ENCODE measurements at places on chromosomes 3 and 15.

GRCh38 chr3:51961602-51962569 lies 5.4 kb downstream of the PCBP4 start:
- peak; percentile 63 for DNase-seq

- no peak for DNase-seq
Observed at GRCh38 chr3:189673535-189673934, 42.3 kb downstream of the TP63 start.

GRCh38 chr3:194328942-194329582 lies 22.1 kb downstream of the CPN2 start:
- DNase-seq, result no peak

GRCh38 chr3:195137638-195138588 lies 133.0 kb downstream of the XXYLT1 start:
- no peak for DNase-seq

DNA sequence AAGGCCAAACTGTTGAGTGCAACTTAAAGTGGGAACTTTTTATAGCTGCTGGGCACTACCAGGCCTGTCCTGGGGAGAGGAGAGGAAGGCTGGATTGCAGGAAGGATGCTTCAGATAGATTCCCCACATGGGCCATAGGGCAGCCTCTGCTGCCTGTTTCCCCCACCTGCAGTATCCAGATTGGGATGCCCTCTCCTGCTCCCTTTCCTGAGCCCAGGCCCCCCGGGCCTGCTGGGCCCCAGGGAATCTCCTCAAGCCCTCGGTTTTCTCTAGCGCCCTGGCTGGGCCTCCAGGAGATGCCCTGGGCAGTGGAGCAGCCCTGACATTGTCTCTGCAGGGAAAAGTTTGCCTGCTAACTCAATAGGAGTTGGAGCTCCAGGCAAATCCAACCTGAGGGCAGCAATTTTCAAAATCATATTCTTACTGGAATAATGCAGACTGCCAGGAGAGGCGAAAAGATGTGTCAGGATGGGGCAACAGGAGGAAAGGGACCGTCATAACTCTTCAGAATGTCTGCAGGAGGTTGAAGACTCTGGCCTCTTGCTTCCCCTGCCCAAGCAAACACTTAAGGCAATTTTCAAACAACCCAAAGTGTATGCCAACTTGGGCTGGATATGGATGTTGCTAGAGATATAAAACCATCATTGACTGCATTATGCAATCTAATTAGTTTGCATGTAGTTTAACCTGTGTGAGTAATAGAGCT lies 4.4 kb downstream of the NR2F2 start:
- no peak for DNase-seq

GRCh38 chr3:24428481-24428880 lies 66.2 kb downstream of the THRB start:
- DNase-seq, result no peak

DNA sequence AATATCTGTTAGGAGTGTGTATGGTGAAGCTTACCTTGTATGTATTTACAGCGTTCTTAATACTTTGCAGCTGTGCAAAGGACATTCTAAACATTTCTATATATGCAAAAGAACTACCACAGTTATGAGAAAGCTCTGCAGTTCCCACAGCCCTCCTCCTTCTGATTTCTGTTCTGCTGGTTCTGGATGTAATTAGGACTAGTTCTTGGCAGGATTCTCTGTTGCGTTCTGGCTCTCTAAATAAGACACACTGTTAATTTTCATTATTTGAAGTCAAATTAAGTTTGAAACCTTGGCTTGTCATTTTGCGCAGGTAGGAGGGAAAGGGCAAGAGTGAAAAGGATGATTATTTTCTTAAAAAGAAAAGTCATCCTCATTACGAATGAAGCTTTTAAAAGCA lies 76.4 kb downstream of the FNDC3B start:
- no peak for DNase-seq

- no peak for DNase-seq
Observed at GRCh38 chr15:38238311-38238710, 14.3 kb upstream of the SPRED1 start.

DNA sequence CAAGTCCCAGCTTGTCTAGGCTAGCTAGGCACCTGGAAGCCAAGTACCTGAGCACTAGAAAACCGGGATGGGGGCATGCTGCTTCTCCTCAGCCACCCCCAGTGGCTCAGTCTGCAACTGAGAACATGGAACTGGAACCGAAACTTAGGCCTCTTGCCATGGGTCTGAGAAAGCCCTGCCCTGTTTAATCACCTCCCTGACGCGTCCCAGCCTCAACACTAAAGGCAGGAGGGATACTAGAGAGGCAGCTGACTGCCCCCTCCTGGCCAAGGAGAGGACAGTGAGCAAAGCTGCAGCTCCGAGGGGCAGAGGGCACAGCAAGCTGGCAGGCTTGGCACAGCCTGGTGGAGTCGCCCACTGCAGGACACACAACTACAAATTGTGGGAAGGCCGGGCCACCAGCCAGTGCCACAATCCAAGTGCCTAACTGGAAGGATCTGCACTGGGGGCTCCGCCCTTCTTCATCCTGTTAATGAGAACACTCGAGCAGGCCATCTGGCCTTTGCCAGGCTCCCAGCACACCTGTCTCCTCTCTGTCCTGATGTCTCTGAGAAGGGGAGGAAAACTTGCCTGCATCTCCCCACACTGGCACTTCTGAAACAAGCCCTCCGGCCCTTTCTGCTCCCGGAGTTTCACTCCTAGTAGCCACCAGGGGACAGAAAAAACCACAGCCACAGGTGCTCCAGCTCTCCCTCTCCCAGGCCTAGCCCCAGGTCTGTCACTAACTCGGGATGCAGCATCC lies 53.7 kb downstream of the BDH1 start:
- no peak for DNase-seq

DNA sequence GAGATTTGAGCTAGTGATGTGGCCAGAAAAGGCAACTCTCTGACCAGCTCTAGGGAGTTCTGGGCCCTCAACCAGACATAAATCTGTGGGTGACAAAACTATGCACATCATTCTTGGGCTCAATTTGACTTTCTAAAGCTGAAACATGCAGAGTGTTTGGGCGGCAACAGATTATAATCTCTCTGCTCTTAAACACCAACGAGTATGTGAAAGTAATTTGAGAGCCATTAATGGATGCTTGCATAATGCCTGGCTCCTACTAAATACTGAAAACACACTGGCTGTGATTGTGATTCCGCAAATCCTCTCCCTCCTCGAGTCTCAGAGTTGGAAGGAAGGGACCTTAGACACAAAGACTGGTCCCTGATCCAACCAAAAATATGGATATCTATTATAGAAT lies 186.7 kb downstream of the UACA start:
- no peak for DNase-seq

DNA sequence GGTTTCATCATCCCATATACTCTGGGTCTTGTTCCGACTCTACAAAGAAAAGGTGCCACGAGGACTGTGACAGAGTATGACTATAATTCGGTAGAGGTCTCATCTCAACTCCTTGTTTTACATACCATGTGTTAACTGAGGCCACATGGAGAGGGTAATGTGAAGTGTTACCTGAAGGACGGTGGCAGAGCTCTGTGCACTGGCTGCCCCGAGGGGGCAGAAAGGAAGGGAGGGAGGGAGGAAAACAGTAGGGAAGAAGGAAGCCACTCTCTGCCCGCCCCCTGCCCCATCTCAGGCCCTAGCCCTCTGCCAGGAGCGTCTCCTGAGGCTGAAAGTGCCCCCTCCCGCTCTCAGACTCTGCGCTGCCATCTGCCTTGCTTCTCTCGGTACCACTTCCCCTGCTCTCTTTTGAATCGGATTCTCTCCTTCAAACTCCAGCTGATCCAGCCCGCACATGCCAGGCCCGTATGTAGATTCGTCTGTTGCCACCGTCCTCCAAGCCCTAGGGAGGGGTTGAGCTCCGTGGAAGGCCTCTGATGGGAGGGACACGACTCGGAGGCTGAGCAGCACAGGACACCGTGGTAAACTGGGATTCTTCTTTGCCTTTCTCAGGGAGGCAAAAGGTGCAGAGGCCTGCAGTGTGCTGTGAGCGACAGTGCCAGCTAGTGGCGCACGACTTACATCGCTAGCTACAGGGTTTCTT lies 70.5 kb upstream of the ATP10A start:
- peak; percentile 69 for DNase-seq

- DNase-seq, result no peak
Observed at GRCh38 chr3:72182206-72182605, 397.3 kb upstream of the PROK2 start.

DNA sequence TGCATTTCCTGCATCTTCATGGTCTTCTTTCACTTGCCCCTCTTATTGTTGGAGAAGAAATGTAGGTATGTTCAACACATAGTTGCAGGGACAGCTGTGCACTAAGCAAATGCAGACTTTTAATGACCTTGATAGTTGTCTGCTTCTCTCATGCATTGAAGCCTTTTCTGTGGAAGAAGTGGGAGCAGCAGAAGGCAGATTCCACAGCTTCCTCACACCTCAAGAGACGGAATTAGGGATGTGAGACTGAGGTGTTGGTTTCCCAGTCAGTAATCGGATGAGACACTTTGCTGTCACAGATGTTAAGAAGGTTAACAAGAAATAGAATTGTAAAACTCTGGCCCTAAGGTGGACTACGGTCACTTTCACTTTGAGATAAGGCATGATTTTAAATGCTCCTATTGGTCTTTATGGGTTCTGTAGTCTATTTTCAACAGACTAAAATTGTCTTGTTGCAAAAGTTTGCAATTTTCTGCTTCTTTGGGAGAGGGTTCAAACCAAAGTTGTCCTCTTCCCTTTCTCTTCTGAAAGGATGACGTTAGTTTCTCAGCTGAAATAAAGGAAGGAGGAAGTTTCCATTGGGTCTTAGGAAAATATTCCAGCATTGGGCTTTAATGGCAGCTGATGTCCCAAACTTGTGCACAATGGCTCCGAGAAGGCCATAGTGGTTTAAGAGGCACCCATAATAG lies 117.4 kb downstream of the LPP start:
- DNase-seq, result no peak

- peak; percentile 34 for DNase-seq
Observed at GRCh38 chr3:23806534-23807423, 1.0 kb downstream of the UBE2E1 start.

DNA sequence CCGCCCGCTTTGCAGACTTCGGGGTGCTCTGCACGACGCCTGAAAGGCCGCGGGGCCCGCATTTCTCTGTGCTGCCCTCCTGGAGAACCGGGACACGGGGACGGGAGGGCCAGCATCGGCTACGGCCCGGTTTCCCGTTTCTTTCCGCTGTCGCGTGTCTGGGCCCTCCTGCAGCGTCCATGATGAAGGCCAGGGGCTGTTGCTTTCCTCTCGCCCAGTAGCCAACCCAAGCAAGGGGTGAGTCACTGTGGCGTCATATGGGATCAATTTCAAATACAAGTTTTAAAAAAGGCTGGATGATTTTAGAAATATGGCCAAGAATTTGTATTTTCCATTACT lies 435 bp downstream of the SLC35G2 start:
- peak; percentile 27 for DNase-seq

- no peak for DNase-seq
Observed at GRCh38 chr3:134092208-134092701, 62.5 kb upstream of the SLCO2A1 start.

- peak; percentile 31 for DNase-seq
Observed at GRCh38 chr3:123523023-123523412, 61.8 kb downstream of the HACD2 start.

DNA sequence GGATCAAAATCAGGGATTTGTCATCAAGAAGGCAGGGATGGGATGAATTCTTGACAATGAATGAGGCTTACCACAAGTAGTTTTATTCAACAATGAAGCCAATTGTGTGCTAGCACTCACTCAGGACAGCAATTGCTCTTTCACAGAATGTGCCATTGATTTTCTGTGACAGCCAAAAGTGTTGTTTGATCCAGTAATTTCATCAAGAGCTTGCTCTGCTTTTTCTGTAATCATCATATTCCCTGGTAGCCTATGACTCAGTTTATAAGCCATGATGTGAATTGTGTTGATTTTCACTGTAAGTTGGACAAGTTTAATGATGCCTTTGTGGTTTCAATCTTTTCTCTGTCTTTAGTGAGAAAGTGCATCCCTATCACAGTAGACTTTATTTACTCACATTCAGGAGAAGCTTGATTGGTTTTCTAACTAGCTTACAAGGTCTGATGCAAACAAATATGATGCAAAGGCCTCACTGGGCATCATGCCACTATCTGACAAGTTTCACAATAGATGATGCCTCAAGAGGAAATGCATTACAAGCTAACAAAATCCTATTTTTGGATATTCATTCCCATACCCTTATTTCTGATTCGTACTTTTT lies 13.6 kb upstream of the CSRNP1 start:
- DNase-seq, result no peak

GRCh38 chr3:106850437-106850836 lies 526.8 kb upstream of the CCDC54 start:
- no peak for DNase-seq

DNA sequence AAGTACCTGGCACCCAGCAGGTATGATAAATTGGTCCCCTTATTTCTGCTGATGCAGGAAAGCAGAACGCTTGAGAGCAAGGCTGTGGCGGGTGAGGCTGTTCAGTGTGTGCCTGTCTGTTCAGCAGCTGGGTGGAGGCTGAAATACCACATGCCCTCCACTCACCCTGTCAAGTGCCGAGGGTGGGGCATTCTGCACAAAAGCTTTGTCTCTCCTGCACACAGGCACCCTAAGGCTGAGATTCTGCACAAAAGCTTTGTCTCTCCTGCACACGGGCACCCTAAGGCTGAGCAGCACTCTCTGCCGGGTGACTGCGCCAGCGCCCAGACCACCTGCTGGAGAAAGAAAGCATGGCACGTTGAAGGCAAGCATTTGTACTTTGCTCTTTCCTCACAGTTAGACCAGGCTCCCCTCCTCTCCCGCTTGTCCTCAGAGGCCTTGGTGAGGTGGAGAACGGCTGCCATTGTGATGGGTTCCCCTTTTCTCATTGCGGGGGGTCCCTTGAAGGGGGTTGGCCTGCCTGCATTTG lies 97.5 kb downstream of the BDH1 start:
- no peak for DNase-seq

DNA sequence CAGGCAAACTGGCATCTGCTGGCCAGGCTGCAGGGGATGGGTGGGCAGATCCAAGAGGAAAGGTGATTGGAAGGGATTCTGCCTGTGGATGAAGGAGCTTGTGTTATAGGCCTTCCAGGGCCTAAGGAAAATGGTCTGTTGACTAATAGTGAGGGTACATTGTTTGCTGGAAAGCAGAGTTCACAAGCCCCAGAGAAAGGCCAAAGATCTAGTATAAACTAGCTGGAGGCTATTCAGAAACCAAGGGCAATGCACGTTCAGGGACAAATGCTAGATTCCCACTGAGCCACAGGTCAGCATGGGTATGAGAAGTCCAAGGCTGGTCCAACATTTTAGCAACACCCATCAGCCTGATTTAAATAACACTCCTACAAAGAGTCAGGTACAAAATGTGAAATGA lies 74.7 kb downstream of the FBN1 start:
- DNase-seq, result no peak

GRCh38 chr3:58005669-58006068 lies 2.6 kb upstream of the FLNB start:
- DNase-seq, result no peak

- DNase-seq, result no peak
Observed at GRCh38 chr3:192851821-192852372, 65.8 kb downstream of the MB21D2 start.

DNA sequence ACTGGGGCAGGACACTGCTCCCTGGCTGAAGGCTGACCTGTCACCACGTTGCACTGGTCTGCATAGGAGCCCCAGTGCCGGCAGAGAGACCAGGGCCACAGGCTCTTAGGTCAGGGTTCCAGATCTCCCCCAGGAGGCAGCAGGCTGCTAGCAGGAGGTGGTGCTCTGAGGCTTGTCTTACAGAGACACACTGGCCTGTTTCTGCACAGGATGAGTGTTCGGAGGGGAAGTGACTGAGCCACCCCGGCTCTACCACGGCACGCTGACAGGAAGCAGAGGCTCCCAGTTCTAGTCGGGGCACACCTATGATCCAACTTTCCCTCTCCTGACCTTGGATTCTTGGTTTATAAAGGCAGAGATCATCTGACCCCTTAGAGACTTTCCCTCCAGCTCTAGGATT lies 8.6 kb downstream of the FBXL22 start:
- DNase-seq, result no peak

Measured in left ventricle myocardium inferior (tissue), 1 donor.